Esophagus muscularis mucosa (tissue), 4 donors: ENCODE measurements at places on chromosomes 16 and 17. TPM values are rescaled to one million over a fixed set of nuclear protein-coding genes. Genes with fewer than 3 reads are reported as not detected.

DNA sequence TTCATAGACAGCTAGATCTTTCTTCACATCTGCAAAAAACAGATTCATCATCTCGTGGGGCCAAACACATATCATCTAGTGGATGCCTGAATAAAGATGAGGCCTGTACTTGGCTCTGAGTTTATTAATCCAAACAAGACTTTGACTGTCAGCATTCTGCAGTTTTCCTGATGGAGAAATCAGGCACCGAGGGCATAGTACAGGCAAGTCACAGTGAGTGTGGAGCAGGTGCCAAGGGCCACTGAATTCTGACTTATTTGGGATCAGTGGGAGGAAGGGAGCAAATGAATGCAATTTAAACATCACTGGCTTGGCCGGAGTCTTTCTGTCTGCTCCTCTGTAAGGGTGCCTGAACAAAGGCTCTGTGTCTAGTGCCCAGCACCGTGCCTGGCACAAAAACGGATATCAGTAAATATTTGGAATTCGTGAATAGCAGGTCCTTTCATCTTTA is 975 bp downstream of the CFAP20 start:
- H3K36me3 ChIP-seq, result no peaks in the 10 kb centered on the region
- H3K27ac ChIP-seq, result peak overlapping the region; percentile 91

GRCh38 chr16:57893559-57894389 is 77.2 kb downstream of the CNGB1 start:
- H3K27me3 ChIP-seq, result no peaks in the 10 kb centered on the region
- H3K4me3 ChIP-seq, result no peak overlapping the region
- peak overlapping the region; percentile 57 for H3K27ac ChIP-seq
- H3K4me1 ChIP-seq, result no peaks in the 10 kb centered on the region
- DNase-seq, result no peak
- no peaks in the 10 kb centered on the region for H3K36me3 ChIP-seq

- H3K4me3 ChIP-seq, result no peak overlapping the region
- no peaks in the 10 kb centered on the region for H3K27me3 ChIP-seq
- no peaks in the 10 kb centered on the region for H3K36me3 ChIP-seq
- no peak overlapping the region for H3K27ac ChIP-seq
- H3K4me1 ChIP-seq, result no peaks in the 10 kb centered on the region
These were observed 467.1 kb downstream of the SOX9 start for GRCh38 chr17:72587773-72588511.

DNA sequence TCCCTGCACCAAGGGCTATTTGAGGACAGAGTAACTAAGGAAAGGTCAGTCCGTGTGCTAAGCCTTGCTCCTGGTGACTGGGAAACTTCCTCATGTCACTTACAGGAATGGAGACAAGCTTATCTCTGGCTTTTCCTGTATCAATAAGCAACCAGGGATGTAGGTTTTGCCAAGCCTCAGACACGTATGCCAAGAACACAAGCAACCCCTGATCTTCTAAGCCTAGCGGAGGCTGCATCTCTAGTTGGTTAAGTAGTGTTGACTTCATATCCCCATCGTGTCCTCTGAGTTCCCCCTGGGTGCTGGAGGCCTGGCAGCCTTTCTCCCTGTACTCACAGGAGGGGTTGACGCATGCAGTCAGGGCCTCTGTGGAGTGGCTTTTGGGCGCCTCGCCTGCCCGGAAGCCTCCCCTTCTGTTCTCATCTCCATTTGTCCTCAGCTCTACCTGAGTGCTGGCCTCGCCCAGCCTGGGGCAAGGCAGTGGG is 1.4 kb upstream of the C1QTNF1 start:
- no peaks in the 10 kb centered on the region for H3K27me3 ChIP-seq
- H3K27ac ChIP-seq, result peak overlapping the region; percentile 79
- no peak for DNase-seq

DNA sequence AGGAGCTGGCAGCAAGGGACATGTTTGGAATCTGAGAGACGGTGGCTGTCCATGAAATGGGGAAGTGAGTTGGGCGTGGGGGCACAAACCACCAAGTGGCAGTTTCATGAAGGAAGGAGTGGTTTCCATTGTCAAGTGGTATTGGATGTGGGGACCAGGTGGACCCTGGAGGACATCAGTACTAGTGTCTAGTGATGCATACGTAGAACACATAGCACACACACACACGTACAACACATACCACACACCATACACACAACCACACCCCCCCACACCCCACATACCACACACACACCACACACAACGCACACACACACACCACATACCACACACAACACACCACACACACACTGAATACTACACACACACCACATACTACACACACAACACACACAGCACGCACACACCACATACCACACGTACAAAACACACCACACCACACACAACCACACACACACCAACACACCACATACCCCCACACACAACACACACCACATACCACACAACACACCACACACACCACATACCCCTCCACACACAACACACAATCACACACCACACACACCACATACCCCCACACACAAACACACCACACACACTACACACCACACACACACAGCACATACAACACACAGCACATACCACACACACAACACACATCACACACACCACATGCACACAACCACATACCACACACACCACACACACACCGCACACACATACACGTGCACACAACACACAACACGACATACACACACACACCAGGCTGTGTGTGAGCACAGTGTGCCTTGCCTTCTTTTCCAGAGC is 41.1 kb upstream of the GSE1 start:
- no peaks in the 10 kb centered on the region for H3K27me3 ChIP-seq
- H3K4me3 ChIP-seq, result no peak overlapping the region
- H3K27ac ChIP-seq, result no peak overlapping the region
- no peak for DNase-seq

DNA sequence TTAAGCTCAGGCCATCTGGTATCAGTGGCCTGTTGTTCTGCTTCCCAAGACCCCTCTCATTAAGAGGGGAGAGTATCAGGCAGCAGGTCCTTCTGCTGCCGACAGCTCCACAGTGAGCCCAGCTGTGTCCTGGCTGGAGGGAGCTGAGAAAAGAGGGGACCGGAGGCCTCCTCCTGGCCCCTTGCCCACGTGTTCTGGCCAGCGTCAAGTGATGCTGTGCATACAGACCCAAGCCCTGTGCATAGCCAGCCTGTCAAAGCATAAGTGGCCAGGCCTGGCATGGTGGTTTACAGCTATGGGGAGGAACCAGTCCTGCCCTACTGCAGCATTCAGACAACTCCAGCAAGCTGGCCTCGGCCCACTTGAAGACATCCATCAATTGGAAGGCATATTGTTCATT is 48.0 kb downstream of the ABCC6 start:
- no peak overlapping the region for H3K27ac ChIP-seq
- no peaks in the 10 kb centered on the region for H3K27me3 ChIP-seq
- DNase-seq, result no peak
- H3K4me1 ChIP-seq, result no peaks in the 10 kb centered on the region
- H3K36me3 ChIP-seq, result no peaks in the 10 kb centered on the region

DNA sequence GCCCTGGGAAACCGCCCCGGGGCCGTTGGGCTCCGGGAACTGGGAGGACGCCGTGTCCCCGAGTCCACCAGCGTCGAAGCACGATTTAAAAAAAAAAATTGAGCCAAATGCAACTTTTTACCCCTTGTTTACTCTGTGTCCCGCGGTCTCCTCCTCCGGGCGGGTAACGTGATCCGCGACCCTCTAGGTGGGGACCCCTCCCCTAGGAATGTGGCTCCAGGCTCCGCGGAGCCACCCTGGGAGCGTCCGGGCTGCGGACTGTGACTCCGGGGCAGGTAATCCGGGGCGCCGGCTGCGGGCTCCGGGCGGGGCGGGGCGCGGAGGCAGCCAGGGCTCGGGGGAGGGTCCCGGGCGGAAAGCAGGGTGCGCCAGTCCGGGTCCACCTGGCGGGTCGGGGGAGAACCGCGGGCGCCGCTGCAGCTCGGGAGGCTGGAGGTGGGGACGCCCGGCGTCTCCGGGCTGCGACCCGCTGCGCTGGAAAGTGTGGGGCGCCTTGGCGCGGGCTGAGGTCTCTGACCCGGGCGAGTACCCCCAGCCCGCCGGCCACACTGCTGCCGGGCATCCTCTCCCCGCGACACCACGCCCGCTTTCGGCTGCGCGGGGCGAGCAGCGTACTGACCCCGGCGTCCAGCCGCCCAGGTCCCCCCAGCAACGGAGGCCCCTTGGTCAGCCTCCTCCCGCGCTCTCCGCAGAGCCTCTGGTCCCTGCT is 852 bp upstream of the HELZ start:
- H3K27me3 ChIP-seq, result no peaks in the 10 kb centered on the region
- peak overlapping the region; percentile 98 for H3K4me3 ChIP-seq
- peaks cover 33% of the 10 kb centered on the region for H3K4me1 ChIP-seq

Gene PMFBP1
- 0.50 TPM for total RNA-seq
